Myometrial cell (primary cell): ENCODE measurements at places on chromosomes 7 and 10. TPM values are rescaled to one million over a fixed set of nuclear protein-coding genes. Genes with fewer than 3 reads are reported as not detected.

Gene SEMA4G
- 0.29 and 0.89 TPM in 2 replicates for total RNA-seq

Gene HMX3
- total RNA-seq: not detected in 2 replicates

Gene GAD2
- total RNA-seq: not detected in 2 replicates

Gene MKX
- 6.7 and 7.5 TPM in 2 replicates for total RNA-seq

Gene DNAJC30
- 7.2 and 8.2 TPM in 2 replicates for total RNA-seq

Gene FAM149B1
- 6.6 and 11.3 TPM in 2 replicates for total RNA-seq

Gene TMEM26
- total RNA-seq: under 0.01 and 0.18 TPM in 2 replicates

Gene TUBB8
- total RNA-seq: not detected in 2 replicates

Gene SLC26A3
- total RNA-seq: not detected in 2 replicates

Gene SUPV3L1
- 14.4 and 31.0 TPM in 2 replicates for total RNA-seq

Gene CABCOCO1
- 0.53 and 2.6 TPM in 2 replicates for total RNA-seq

Gene MET
- total RNA-seq: 36.6 and 44.5 TPM in 2 replicates

Gene VKORC1L1
- 9.8 and 14.9 TPM in 2 replicates for total RNA-seq

Gene PTPRZ1
- total RNA-seq: not detected in 2 replicates

Gene TMEM236
- total RNA-seq: not detected in 2 replicates

Gene GATA3
- total RNA-seq: 0.29 and 0.53 TPM in 2 replicates

Gene BAMBI
- total RNA-seq: not detected in 2 replicates

Gene ARHGEF35
- under 0.01 and 2.5 TPM in 2 replicates for total RNA-seq

Gene LRRC18
- not detected in 2 replicates for total RNA-seq

Gene ANKMY2
- total RNA-seq: 21.3 and 27.6 TPM in 2 replicates

Gene C10orf67
- total RNA-seq: 0.29 and 0.53 TPM in 2 replicates

Gene DNAJC1
- 38.1 and 45.4 TPM in 2 replicates for total RNA-seq

Gene HOXA9
- total RNA-seq: 17.9 and 23.2 TPM in 2 replicates

Gene WNT8B
- not detected in 2 replicates for total RNA-seq
